ENCODE measurements at places on chromosomes 2 and 18. TPM values are rescaled to one million over a fixed set of nuclear protein-coding genes. Genes with fewer than 3 reads are reported as not detected.

DNA sequence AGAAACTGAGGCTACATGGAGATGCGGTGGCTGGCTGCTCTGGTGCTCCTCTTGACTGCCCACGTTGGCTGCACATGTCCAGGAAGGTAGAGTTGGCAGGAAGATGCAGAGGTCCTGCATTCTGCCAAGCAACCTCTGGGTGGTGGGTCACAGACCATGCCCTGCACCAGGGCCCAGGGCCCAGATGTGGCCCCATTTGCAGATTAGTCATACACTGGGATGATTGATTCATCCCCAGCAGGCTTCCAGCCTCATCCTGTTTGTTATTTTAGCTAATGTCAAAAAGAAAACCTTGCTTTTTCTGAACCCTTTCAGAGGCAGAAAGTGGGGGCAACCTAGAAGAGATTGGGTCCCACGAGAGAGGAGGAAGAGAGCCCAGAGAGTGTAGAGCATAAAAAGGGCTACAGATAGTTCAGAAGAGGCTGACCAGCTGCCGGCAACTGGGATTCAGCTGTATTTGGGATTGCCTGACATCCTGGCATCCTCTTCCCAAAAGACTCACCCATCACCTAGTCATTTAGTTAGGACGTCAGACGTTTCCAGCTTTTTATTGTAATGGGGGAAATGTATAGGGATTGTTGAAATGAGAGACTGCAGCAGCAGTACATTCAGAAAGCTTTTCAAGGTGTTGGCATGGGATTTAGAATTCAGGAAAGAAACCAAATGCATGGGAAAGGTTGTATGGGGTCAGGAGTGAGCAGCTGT, 101.9 kb downstream of the CTIF start:
- DNase-seq: peak; percentile 12
- no peaks in the 10 kb centered on the region for H3K27me3 ChIP-seq
- H3K27ac ChIP-seq: no peak overlapping the region
- no peaks in the 10 kb centered on the region for H3K36me3 ChIP-seq
- H3K4me1 ChIP-seq: peaks cover 10% of the 10 kb centered on the region

Gene GALNT5
- not detected for total RNA-seq

- no peaks in the 10 kb centered on the region for H3K36me3 ChIP-seq
- no peaks in the 10 kb centered on the region for H3K27me3 ChIP-seq
- DNase-seq: no peak
These were observed 274.0 kb downstream of the DLGAP1 start for GRCh38 chr18:4181086-4181485.

DNA sequence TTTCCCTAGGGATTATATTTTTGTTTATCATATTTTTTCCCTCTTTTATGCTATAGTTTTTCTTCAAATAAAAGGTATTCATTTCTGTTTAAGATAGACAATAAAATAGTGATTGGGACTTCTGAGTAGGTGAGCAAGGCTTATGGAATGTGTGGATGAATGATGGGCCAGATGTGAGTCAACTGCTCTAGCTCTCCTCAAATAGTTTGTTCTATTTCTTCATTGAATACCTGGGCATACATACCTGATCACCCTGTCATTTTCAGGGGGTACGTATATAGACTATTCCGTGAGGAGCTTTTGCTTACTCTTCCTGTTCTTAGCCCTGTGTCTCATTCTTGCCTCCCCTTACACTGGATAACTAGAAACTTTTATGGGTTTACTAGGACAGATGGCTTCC, 41.9 kb downstream of the BABAM2 start:
- no peak overlapping the region for H3K4me3 ChIP-seq
- H3K27me3 ChIP-seq: no peaks in the 10 kb centered on the region
- no peaks in the 10 kb centered on the region for H3K36me3 ChIP-seq
- DNase-seq: no peak

Data from Karpas-422 (cell line).